SW480 (cell line): ENCODE measurements at places on chromosomes 2 and 18.

DNA sequence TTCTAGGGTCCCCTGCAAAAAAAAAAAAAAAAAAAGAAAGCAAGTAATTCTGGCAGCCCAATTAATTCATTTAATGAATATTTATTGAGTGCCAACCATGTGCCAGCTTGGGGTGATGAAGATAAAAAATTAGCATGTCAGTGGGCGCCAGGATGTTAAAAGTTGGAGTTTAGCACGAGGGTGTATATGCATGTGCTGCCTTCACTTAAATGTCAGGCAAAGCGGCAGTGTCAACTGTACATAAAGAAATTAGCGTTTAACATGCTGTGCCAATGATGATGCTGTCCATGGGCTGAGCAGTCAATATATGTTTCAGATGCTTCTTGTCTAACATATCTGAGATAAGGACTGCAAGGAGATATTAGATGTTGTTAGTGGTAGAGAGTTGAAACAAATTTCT lies 49.5 kb downstream of the ASAP2 start:
- no peak for DNase-seq

DNA sequence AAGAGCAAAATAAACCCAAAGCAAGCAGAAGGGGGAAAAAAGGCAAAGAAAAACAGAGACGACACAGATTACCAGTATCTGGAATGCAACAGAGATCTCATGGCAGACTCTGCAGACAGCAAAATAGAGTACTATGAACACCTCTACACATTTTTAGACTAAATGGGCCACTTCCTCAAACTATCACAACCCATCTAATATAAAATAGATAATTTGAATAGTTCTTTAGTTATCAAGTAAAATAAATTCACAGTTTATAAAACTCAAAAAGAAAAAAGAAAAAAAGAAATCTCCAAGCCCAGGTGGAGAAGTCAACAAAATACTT lies 16.6 kb downstream of the SESTD1 start:
- DNase-seq, result no peak

- DNase-seq, result peak; percentile 76
Observed at GRCh38 chr18:23689031-23689615, at the start of gene LAMA3. LAMA3 (plus strand) TSS chr18:23689453; CDS start chr18:23689684, 231 bp downstream.

GRCh38 chr18:26464128-26465011 lies 84.0 kb downstream of the KCTD1 start:
- DNase-seq, result no peak

- no peak for DNase-seq
Observed at GRCh38 chr2:37581433-37581832, 90.0 kb downstream of the CDC42EP3 start.

DNA sequence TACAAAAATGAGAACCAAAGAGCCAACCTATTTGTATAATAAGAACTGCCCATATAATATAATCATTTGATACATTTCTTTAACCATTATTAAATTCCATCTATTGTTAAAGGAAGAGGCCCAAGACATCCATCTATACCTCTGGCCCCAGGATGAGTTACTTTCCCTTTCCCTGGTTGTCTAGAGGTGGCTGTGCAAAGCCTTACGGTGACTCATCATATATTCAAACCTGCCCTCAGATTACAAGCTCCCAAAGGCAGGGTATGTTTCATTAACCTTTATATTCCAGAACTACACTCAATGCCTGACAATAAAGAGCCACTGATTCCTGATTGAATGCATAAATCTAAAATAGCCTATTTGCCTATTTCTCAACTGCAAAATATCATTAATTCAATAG lies 105.8 kb upstream of the PID1 start:
- DNase-seq, result no peak
